ENCODE measurements at places on chromosomes 1 and 21. TPM values are rescaled to one million over a fixed set of nuclear protein-coding genes. Genes with fewer than 3 reads are reported as not detected.
A peak's percentile ranks its signal among the peaks of the same experiment; 100 is the strongest.

DNA sequence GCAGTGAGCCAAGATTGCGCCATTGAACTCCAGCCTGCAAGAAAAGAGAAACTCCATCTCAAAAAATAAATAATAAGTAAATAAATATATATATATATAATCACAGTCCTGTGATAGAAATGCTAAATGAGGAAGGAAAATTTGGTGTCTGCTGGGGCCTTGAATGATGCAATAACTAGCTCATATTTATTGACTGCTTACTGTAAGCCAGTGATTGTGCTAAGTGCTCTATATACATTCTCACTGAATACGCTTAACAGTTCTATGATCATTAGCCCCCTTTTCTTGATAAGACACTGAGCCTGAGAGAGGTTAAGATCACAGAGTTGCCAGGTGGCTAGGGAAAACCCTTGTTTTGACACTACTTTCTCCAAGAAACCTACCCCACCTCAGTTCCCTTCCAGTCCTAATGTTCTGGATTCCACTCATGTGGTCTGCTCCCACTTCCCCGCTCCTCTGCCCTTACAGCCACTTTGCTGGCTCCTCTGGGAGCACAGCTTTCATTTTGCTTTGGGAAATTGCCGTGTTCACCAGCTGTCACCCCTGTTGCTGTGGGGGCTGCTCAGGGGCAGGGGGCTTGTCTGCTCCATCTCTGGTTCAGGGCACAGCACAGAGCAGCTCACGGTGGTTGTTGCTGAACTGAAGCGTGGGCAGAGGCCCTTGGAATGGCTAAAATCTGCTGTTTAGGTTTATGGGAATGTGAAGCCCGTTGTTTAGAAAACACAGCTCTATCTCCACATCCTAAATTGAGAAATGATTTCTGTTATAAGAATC is 2.5 kb upstream of the BMP8A start:
- DNase-seq = no peak

DNA sequence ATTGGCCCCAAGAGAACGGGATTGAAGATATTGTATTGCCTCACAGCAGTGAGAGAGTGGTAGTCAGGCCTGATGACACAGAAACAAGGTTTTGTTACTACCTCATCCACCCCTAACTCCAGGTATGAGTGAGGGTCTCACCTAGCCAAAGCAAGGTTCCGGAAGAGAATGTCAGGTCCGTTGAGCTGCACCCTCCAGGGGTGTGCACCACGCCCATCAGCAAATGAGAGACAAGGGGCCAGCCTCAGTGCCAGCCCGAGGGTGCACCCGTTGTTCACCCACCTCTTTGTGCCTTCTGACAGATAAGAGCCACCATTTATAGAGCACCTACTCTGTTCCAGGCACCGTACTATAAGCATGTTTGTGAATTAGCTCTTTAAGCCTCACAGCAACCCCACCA is 121.9 kb upstream of the IPO9 start:
- no peak for DNase-seq

The ARMH1 gene
- total RNA-seq = under 0.01 TPM

DNA sequence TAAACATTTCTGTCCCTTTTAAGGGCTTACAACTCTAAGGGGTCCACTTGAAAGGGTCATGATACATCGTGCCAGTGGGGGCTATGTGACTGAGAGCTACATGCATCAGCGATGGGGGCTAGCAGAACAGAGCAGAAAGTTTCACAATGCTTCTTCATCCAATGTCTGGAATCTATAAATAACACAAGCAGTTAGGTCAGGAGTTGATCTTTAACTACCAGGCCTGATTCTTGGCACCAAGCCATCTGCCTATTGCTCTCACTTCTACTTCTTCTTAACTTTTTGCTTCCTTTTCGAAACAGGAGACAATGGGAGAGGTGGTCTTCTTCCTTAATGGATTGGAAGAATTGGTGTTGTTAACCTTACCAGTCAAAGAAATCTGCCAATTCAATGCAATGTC is 410.0 kb downstream of the TGFB2 start:
- DNase-seq = no peak

- DNase-seq = no peak
Measured at GRCh38 chr1:189431447-189431846, 1046.2 kb downstream of the BRINP3 start.

The LAMC2 gene
- 1.1 TPM for total RNA-seq

The NT5C1A gene
- not detected for total RNA-seq

- DNase-seq = no peak
Measured at GRCh38 chr1:83763361-83764095, 235.4 kb downstream of the TTLL7 start.

The KCNT2 gene
- total RNA-seq = under 0.01 TPM

DNA sequence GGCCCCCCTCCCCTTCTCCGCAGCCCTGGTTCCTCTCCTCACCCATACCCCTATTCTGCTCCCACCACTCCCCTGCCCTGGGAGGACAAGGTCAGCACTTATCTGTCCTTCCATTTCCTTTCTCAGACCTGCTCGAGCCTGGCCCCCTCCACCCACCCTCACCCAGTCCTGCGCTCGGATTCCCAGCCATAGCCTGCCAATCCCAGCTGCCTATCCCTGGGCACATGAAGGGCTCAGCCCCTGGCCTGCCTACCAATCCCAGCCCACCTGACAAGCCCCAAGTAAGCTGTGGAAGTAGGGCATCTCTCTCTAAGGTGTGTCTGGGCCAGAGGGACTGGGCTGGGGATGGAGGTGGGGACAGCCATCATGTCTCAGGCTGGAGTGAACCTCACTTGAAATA is 5.4 kb downstream of the BLACAT1 start:
- no peak for DNase-seq

- no peak for DNase-seq
Measured at GRCh38 chr1:11331036-11331944, 58.3 kb downstream of the UBIAD1 start.

The FMO5 gene
- total RNA-seq = 1.1 TPM

The AMY1B gene
- total RNA-seq = not detected

- DNase-seq = no peak
Measured at GRCh38 chr1:244601336-244601735, 51.6 kb upstream of the DESI2 start.

DNA sequence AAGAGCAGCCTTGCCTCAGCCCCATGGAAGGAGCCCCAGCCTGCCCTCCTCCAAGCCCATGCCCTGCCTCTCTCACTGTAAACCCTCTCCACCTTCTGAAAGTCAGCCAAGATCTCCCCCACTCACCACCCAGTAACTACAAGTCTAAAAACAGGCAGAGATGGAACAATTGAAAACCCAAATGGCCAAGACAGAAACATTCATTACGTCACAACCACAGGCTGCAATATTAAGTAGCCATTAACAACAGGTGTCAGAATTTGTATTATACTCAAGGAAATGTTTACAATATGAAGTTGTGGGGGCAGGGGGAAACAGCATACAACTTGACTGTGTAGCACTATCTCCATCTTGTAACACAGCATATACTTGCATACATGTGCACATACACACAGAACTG is 2.4 kb downstream of the IRF6 start:
- no peak for DNase-seq

- no peak for DNase-seq
Measured at GRCh38 chr1:3729594-3730542, 22.4 kb upstream of the CCDC27 start.

The ACKR1 gene
- under 0.01 TPM for total RNA-seq

GRCh38 chr1:151881479-151881878 is 27.8 kb downstream of the THEM4 start:
- DNase-seq = peak; percentile 55

The ADORA1 gene
- not detected for total RNA-seq

- no peak for DNase-seq
Measured at GRCh38 chr21:40284409-40284808, 417.2 kb downstream of the PCP4 start.

GRCh38 chr1:151196292-151196800 is 2.0 kb upstream of the PIP5K1A start:
- DNase-seq = peak; percentile 89

GRCh38 chr1:167159782-167160181 is 60.9 kb upstream of the POU2F1 start:
- DNase-seq = no peak
